ENCODE measurements at places on chromosomes 5 and 9.

DNA sequence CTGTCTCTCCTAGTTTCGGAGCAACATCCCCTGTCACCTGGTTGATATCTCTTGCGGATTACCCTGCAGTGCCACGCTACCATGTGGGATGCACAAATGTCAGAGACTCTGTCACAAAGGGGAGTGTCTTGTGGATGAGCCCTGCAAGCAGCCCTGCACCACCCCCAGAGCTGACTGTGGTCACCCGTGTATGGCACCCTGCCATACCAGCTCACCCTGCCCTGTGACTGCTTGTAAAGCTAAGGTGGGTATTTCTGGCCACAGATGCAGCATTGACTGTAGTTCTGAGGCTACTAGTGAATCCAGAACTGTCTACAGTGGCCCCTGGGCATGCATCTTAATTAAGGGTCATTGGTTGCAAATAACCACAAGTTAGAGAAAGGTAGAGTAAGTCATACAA is 50.8 kb downstream of the AQP7 start:
- no peak for DNase-seq

GRCh38 chr5:74402553-74402952 is 238.0 kb downstream of the ENC1 start:
- no peak for DNase-seq

DNA sequence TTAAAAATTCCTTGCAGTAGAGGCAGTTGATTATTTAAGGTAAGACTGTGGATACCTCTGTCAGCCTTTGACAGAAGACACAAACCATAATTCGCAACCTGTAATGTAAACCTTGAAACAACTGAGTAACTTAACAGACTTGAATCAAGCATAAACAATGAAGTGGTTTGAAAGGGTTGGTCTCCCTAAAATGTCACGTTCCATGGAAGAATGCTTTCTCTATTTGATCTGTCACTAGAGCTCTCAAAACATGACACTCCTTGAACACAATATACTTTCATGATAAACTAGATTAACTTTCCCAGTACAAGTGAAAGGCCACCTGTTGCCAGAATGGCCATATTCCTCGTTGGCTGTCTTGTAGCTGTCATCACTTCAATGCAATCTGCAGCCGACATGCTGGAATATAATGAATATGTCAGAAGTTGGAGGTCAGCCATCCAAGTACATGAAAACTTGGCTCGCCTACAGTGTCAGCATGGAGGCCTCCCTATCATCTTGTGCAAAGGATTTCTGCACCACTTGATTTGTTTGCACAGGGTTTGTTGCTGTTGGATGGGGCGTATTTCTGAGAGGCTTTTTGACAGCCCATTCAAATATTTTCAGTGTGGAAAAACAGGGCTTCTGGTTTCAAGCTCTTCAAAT is 228.0 kb downstream of the TLE4 start:
- DNase-seq = no peak

GRCh38 chr5:59317023-59317773 is 576.3 kb downstream of the PDE4D start:
- no peak for DNase-seq

DNA sequence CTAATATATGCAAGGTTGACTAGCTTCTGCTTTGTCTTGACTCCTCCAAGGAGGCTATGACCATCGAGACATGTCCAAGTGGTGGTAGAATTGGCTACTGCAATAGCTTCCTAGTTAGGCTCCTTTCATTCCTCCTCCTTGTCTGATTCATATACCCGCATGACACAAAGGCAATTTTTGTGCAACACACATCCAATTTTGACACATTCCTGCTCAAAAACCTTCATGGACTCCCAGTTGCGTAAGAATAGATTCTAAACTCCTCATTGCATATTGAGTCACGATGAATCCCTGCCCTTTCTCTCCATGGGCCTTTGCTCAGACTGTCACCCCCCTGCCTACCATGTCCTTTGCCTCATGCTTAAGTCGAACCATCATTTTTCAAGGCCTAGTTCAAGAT is 344.5 kb downstream of the ACTL7B start:
- no peak for DNase-seq

GRCh38 chr5:146794326-146795029 is 84.1 kb downstream of the PPP2R2B start:
- DNase-seq = no peak

DNA sequence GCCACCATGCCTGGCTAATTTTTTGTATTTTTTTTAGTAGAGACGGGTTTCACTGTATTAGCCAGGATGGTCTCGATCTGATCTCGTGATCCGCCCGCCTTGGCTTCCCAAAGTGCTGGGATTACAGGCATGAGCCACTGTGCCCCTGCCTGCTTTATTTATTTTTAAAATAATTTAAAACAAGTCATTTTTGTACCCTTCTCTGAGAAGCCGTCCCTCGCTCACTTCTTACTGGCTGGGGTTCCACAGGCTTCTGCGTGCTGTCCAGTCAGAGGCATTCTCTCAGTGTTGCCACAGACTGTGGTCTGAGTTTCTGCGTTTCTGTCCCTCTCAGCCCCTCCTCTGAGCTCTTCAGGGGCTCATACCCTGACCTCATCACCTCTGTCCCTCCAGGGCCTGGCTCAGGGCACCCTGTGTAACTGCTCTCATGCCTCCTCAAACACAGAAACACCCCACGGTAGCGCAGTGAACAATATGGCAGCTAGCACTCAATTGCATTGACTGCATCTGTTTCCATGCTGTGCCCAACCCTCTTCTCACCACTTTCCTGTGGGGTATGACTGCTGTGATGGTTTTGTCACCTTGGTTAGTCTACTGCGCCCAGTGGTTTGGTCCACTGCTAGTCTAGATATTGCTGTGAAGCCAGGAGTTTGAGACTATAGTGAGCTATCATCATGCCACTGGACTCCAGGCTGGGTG is 44.3 kb upstream of the SH3PXD2B start:
- DNase-seq = no peak

DNA sequence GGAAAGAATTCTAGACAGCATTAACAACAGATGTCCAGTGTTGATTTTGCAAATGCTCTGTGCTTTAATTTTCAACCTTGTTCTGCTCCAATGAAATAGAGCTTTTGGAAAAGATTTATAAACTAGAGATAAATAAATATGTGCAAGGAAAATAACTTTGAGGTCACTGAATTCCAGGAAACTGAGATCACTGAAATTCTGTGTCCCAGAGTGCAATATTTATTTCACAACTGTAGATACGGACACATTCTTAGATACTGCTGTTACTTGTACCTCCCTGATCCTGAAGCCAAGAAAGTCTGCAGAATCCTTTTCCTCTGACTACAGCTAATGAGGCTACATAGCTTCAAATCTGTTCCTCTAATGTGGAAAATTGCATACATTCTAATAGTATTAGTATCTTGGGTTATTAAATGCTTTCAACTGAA is 222.9 kb downstream of the DOCK8 start:
- DNase-seq = no peak

Data from CD4-positive, alpha-beta memory T cell (primary cell).